ENCODE measurements at places on chromosomes 2 and 18. TPM values are rescaled to one million over a fixed set of nuclear protein-coding genes. Genes with fewer than 3 reads are reported as not detected.

- H3K27me3 ChIP-seq: no peaks in the 10 kb centered on the region
- DNase-seq: no peak
- H3K36me3 ChIP-seq: peaks cover 10% of the 10 kb centered on the region
- H3K27ac ChIP-seq: peak overlapping the region; percentile 92
- H3K4me1 ChIP-seq: peaks cover 84% of the 10 kb centered on the region
- H3K4me3 ChIP-seq: peak overlapping the region; percentile 80
Observed at GRCh38 chr2:171320208-171320621, 113.6 kb downstream of the METTL8 start.

- H3K27me3 ChIP-seq: peaks cover 40% of the 10 kb centered on the region
- H3K36me3 ChIP-seq: no peaks in the 10 kb centered on the region
- no peak overlapping the region for H3K4me3 ChIP-seq
- H3K4me1 ChIP-seq: no peaks in the 10 kb centered on the region
Observed at GRCh38 chr2:218832081-218832480, 478 bp upstream of the PRKAG3 start.

- no peaks in the 10 kb centered on the region for H3K27me3 ChIP-seq
- DNase-seq: no peak
- no peak overlapping the region for H3K4me3 ChIP-seq
- H3K4me1 ChIP-seq: no peaks in the 10 kb centered on the region
- H3K27ac ChIP-seq: no peak overlapping the region
- H3K36me3 ChIP-seq: peaks cover 14% of the 10 kb centered on the region
Observed at GRCh38 chr2:168157926-168158325, 89.5 kb downstream of the STK39 start.

DNA sequence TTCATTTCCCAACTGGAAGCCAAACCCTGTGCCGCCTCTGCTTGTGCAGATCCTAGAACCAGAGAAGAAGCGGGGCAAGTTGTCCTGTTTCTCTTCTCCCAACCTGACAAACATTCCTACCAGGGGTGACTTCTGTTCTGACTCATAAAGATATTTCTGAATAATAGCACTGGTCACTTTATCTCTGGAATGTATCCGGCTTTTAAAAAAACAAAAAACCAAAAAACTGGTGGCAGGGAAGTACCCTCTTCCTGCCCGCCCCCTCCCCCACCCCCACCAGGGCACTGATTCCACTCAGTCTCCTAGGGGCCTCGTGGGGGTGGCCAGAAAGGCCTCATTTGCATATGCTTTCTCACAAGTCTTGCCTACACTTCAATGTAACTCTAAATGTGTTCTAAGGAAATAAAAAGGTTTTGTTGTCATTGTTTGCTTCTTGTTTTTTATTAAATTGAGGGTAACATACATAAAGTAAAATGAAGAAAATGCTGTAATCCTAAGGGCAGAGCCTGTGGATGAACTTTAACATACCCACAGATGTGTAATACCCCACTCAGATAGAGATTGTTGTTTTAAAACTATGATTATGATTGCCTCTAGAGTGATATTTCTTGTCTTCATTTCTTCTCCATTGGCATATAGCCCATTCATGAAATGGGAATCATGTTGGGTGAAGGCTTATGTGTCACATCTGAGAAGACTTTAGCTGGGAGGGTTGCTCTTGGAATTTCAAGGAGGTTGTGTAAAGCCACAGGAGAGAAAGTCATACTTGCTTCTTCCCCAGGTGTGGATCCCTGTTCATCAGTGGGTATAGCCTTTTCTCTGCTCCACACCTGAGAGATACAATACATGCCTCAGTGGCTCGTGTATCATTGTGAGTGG lies 5.3 kb upstream of the FOSL2 start:
- peaks cover 15% of the 10 kb centered on the region for H3K4me1 ChIP-seq
- no peak for DNase-seq
- H3K27ac ChIP-seq: no peak overlapping the region

DNA sequence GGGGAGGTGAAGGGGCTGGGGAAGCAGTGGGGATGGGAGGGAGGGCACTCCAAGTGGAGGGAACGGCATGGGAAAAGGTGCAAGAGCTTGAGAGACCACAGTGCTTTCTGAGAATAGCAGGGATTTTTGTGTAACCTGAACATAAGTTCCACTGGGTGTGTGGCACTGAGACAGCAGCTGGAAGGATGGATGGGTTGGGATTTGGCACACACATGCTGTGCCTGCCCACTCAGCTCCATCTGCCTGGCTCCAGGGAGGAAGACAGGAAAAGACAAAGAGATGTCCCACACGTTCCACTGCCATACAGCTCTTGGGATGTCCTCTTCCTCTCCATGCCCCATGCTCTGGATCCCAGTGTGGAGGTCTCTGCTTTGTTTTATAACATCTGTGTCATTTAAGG lies 114.1 kb upstream of the TEX51 start:
- H3K36me3 ChIP-seq: no peaks in the 10 kb centered on the region
- H3K27me3 ChIP-seq: peaks cover 17% of the 10 kb centered on the region
- no peaks in the 10 kb centered on the region for H3K4me1 ChIP-seq
- no peak overlapping the region for H3K27ac ChIP-seq
- DNase-seq: no peak
- H3K4me3 ChIP-seq: no peak overlapping the region

- no peak overlapping the region for H3K4me3 ChIP-seq
- DNase-seq: no peak
- no peaks in the 10 kb centered on the region for H3K36me3 ChIP-seq
- no peaks in the 10 kb centered on the region for H3K27me3 ChIP-seq
- H3K4me1 ChIP-seq: no peaks in the 10 kb centered on the region
Observed at GRCh38 chr2:84201158-84201557, 257.9 kb downstream of the SUCLG1 start.

DNA sequence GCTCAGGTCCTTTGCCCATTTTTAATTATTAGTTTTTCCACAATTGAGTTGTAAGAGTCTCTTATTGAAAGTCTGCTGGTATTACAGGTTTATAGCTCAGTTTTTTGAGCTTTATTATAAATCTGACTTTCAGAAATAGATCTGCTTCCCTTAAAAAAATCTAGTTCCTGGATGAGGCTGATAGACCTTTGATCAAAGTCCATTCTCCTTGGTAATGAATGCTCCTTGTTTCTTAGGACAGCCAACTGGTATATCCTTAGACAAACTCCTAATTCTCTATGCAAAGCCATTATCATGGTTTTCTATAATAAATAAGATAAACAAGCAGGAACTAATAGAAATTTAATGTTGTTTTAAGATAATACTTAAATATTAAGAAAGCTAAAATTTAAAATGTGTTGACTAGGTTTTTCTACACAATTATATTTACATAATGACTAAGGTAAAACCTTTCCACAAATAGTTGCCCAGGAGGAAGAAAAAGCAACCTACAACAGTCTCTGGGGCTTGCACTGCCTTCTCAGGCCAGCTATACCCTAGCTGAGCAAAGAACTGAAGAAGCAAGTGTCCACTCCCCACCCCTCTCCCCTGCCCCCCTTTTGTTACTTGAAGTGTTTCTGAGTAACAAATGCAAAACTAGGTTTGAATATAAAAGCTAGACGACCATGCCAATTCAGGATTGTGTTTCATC lies 16.9 kb downstream of the NT5DC4 start:
- H3K4me3 ChIP-seq: no peak overlapping the region
- H3K27me3 ChIP-seq: no peaks in the 10 kb centered on the region
- DNase-seq: no peak

GRCh38 chr2:160942476-160943142 lies 217.6 kb upstream of the TANK start:
- peaks cover 12% of the 10 kb centered on the region for H3K27me3 ChIP-seq
- H3K27ac ChIP-seq: no peak overlapping the region
- no peak overlapping the region for H3K4me3 ChIP-seq
- H3K4me1 ChIP-seq: peaks cover 8% of the 10 kb centered on the region
- DNase-seq: no peak

DNA sequence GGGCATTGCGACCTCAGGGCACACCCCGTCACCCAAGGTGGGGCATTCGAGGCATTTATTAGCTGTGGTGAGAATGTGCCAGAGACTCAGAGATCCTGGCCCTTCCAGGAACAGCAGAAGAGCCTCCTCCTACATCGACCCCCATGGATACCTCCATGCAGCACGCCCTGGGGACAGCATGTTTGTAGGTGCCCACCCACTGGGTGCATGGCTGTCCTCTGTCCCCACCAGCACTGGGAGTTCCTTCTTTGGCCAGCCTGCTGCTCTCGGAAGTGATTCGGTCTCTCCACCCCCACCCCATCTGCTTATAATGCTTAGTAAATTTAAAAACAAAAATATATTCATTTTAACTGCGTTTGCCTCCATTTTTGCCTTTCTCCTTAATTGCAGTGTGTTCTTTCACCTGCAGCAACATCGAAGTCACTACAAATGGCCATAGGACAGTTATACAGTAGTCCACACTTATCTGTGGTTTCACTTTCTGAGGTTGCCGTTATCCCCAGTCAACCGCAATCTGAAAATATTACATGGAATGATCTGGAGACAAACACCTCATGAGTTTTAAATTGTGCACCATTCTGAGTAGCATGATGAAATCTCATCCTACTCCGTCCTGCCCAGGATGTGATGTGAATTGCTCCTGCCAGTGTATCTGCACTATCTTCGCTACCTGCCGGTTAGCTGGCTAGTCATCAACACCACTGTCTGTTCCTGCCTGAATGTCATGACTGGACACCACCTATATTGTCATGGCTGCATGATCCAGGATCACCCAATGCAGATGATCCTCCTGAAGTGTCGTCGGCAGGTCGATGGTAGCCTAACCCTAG lies 29.6 kb upstream of the ZCCHC2 start:
- H3K36me3 ChIP-seq: no peaks in the 10 kb centered on the region
- no peaks in the 10 kb centered on the region for H3K4me1 ChIP-seq
- no peak overlapping the region for H3K27ac ChIP-seq

DNA sequence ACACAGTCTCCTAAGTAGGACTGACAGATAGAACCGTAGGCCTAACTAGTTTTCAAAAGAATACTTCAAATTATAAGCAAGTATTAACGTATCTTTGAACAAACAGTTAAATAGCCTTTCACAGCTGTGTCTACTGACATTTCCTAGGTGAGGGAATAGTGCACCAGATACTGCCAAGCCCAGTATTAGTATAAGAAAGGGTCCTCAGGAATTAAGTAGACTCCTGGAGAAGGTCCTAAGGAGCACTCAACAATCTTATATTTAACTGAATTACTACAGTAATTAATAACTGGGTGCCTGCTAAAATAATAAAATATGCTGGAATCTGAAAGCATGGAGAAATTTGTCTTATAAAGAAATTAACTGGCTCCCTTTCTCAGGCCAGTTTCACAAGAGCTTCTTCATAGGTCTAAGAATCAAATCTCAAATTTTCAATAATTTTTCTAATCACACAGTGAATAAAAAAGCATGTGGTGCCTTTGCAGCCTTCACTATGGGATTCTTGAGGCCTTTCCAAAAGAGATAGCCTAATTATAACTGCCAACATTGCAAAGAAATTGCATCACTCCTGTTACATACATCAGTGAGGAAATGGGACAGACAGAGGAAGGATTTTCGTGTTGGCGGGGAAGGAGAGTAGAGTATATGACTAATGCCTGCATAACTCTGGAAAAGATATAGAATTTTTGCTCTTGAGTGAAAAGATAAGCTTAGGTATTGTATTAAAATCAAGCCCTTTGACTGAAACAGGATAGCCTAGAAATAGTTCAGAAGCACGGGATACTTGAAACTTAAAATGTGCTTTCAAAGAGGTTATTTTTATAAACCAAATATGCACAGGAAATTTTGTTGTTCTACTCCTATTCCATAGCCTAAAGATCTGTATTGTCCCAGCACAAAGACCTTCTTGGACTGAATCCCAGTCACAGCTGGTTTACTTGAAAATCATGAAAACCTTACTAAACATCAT lies 228.6 kb upstream of the STK17B start:
- no peak overlapping the region for H3K27ac ChIP-seq
- no peak for DNase-seq
- H3K36me3 ChIP-seq: no peaks in the 10 kb centered on the region
- no peaks in the 10 kb centered on the region for H3K27me3 ChIP-seq
- H3K4me1 ChIP-seq: no peaks in the 10 kb centered on the region

- H3K27me3 ChIP-seq: no peaks in the 10 kb centered on the region
- no peaks in the 10 kb centered on the region for H3K36me3 ChIP-seq
- no peaks in the 10 kb centered on the region for H3K4me1 ChIP-seq
- DNase-seq: no peak
- H3K4me3 ChIP-seq: no peak overlapping the region
Observed at GRCh38 chr2:28982381-28982950, 1.4 kb downstream of the TOGARAM2 start.

DNA sequence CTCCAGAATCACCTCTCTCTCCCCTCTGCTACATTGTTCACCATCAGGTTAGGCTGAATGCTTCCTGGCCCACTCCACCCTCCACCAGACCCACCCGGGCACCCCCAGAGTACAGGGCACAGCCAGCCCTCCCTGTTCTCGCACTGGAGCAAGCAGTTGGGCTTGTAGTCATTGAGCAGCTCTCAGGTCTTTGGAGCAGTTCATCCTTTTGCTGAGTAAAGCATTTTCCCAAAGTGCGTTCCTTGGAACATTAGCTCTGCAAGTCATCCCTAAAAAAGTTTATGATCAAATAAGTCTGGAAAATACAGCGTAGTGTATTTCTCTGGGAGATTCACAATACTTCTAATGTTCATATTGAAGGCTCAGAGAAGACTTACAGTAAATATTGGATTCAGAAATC lies 103.5 kb upstream of the DAPL1 start:
- no peak overlapping the region for H3K4me3 ChIP-seq
- H3K27ac ChIP-seq: no peak overlapping the region
- no peaks in the 10 kb centered on the region for H3K4me1 ChIP-seq

- DNase-seq: no peak
- H3K4me3 ChIP-seq: no peak overlapping the region
- no peak overlapping the region for H3K27ac ChIP-seq
Observed at GRCh38 chr2:156565066-156565710, 129.0 kb downstream of the GPD2 start.

DNA sequence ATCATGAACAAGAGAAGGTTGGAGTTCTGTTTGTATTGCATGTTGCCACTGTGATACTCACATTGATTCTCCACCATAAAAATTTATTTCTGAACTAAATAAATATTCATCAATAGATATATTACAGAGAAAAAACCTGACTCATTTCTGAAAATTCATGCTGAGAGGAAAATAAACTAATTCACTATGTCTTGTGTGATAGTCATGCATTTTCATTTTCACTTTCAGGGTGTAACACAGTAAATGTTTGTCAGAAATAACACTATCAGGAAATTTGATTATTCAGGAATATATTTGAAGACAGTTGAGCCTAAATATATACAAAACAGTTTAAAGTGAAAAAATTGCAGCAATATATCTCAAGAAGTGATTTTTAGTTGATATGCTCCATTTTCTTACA lies 335.2 kb downstream of the KCNJ3 start:
- no peaks in the 10 kb centered on the region for H3K27me3 ChIP-seq
- no peaks in the 10 kb centered on the region for H3K4me1 ChIP-seq
- no peak for DNase-seq
- H3K27ac ChIP-seq: no peak overlapping the region
- H3K36me3 ChIP-seq: no peaks in the 10 kb centered on the region

GKN2 gene
- not detected for total RNA-seq

IL36RN gene
- total RNA-seq: not detected

MYL12A gene
- 394 TPM for total RNA-seq

GRB14 gene
- total RNA-seq: not detected

GULP1 gene
- total RNA-seq: not detected

RTP5 gene
- total RNA-seq: 0.12 TPM

FBXO36 gene
- total RNA-seq: 0.78 TPM

ACVR1C gene
- 0.20 TPM for total RNA-seq

BOD1L2 gene
- not detected for total RNA-seq

ACADL gene
- total RNA-seq: not detected

SIX2 gene
- total RNA-seq: not detected

CNDP1 gene
- total RNA-seq: 0.33 TPM
